Putamen (tissue), 1 donor: ENCODE measurements at places on chromosomes 2 and 18.

DNA sequence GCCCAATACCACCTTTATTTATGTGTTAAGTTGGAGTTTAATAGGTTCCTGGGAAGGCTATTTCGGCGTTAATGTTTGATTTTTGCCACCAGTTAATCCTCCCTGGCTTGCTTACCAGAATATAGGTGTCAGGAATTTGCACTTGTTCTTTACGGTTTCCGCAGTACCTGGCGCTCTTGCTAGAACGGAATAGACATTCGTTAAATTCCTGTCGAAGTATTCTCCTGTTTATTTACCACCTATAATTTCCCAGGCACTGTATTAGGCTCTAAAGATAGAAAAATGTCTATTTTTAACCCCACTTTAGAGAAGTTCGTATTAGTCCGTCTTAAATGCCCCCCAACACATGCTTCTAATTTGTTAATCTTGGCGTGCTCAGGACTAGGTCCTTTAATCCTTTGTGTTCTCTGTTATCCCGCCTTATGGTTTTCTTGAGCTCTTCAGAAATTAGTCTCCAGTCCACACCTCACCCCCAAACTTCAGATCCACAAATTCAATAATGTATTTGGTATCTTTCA lies 575 bp downstream of the CCDC150 start:
- no peak for DNase-seq

DNA sequence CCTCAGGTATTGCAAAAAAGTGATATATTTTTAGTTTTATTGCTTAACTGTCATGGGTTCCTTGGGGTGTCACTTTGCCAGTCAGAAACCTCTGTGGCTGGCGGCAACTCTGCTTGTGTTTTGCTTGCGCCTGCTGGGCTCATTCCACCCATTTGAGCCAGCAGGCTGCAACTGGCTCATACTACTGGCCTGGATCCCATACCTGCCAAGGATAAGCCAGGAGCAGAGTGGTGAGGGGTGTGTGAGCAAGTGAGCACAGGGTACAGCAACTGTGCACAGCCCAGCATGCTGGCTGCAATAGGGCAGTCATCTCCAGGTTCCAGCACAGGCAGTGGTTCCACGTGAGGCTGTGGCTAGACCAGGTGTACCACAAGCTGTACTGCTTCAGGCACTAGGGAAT lies 687.5 kb downstream of the NYAP2 start:
- no peak for DNase-seq

DNA sequence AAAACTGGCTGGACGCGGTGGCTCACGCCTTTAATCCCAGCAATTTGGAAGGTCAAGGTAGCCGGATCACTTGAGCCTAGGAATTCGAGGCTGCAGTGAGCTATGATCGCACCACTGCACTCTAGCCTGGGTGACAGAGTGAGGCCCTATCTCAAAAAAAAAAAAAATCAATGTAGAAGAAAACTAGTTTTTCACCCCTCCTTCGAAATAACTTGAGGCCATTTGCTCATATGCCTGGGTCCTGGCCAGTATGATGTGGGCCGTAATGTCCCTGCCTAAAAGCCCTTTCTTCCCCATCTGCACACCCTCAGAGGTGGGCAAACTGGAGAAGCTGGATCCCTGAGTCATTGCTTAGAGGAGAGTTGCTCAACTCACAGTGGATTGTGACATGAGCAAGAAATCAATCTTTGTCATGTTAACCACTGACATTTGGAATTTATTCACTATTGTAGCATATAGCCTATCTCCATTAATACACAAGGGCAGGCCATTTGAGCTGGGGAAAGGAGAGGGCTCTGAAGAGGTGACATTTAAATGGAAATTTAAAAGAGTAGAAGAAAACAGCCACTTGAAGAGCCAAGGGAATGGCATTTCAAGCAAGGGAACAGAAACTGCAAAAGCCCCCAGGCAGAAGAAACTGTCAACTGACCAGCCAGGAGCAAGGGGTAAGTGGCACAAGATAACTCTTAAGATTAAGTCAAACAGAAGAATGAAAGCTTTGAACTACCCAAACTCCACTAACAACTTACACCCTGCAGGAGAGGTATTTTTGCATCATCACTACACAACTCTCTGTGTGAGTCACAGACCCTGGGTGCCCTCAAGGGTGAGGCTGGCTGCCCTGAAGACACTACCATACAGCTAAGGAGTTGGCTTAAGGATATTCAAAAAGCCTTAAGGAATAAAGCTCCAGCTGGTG lies 7.6 kb upstream of the METTL21A start:
- DNase-seq = no peak

DNA sequence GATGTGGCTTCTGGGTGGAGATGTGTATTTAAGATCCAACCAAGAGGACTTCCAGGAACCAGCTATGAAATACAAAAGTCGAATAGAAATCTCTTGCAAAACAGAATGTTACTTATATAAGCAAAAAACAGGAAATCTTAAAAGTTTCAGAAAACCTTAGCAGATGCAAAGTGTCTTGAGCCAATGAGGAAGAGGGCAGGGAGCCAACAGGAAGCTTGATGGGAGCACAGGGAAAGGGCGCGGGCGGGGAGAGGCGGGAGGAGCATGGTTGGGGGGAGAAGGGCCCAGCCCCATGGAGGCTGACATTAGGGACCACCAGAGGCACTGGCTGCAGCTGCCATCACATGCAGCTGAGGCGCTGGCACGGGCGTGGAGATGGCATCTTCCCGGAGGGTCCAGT lies 203.3 kb downstream of the SNTG2 start:
- no peak for DNase-seq

DNA sequence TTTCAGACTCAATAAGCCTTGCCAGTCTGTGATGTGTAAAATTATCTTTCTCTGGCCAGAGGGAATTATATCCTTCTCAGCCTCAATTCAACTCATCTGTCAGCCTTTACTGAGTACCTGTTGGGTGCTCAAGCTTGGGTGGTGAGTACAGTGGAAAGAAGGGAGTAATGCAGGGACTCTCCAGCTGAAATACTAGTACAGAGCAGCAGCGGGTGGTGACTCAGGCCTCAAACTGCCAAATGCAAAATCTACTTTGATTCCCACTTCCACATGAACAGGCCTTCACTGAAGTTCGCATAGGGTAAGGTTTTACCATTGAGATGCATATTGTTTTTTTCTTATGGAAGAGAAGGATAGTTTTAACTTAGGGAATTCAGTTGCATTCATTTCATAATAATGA lies 326.8 kb downstream of the LRRTM1 start:
- DNase-seq = no peak

DNA sequence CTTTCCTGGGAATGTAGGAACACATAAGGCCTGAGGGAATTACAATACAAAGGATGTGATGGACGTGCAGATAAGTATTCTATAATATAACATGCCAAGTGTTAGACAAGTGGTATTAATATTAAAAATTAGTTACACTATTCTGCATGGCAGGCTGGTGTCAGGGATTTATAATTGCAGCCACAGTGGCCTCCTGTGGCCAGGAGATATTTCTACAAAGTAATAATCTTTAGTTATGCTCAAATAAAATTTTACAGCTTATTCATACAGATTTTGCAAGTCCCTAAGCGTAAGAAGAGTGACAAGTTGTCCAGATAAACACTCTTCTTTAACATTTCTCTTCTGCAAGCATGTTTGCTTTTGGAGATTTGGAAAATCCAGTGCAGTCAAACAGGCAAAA lies 90.4 kb upstream of the CBLN2 start:
- DNase-seq = no peak

GRCh38 chr2:241702155-241703031 lies 554 bp downstream of the ING5 start:
- peak; percentile 86 for DNase-seq

- DNase-seq = no peak
These were observed 58.9 kb downstream of the BMP10 start for GRCh38 chr2:68812251-68812650.

GRCh38 chr18:57910817-57911216 lies 107.7 kb upstream of the ATP8B1 start:
- DNase-seq = no peak

DNA sequence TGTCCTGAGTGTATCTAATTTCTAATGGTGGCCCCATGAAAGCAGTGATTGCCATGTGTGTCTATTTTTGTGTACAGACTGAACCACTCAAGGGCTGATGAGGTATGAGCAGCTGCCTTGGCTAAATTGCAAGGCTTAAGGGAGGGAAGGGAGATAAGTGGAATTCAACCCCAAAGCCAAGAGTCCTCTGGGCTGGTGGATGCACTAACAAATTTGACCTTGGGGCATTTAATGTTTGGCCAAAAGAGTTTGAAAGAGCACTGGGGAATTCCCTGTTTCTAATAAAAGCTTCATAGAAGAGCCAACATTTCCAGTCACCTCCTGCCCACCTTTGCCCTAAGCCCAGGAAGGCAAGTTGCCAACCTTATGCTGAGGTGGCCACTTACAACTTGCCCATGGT lies 172.1 kb downstream of the SETBP1 start:
- DNase-seq = no peak

GRCh38 chr2:203687165-203687564 lies 19.3 kb upstream of the CD28 start:
- no peak for DNase-seq

DNA sequence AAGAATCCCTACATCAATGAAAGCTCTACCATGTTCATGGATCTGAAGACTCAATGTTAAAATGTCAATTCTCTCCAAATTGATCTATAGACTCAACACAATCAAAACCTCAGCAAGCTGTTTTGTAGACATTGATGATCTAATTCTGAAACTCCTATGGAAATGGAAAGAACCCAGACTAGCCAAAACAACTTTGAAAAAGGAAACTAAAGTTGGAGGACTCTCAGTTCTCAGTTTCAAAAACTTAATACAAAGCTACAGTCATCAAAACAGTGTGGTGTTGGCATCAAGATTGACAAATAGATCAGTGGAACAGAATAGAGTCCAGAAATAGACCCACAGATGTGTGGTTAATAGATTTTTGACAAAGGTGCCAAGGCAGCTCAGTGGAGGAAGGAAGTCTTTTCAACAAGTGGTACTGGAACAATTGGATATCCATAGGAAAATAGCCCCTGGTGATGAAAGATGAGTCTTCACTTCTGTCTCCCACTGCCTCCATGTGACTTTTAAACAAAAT lies 30.4 kb downstream of the LBH start:
- no peak for DNase-seq

GRCh38 chr2:223532161-223532560 lies 70.0 kb downstream of the SCG2 start:
- DNase-seq = no peak

- no peak for DNase-seq
These were observed 238.2 kb downstream of the GCA start for GRCh38 chr2:162581959-162582798.

DNA sequence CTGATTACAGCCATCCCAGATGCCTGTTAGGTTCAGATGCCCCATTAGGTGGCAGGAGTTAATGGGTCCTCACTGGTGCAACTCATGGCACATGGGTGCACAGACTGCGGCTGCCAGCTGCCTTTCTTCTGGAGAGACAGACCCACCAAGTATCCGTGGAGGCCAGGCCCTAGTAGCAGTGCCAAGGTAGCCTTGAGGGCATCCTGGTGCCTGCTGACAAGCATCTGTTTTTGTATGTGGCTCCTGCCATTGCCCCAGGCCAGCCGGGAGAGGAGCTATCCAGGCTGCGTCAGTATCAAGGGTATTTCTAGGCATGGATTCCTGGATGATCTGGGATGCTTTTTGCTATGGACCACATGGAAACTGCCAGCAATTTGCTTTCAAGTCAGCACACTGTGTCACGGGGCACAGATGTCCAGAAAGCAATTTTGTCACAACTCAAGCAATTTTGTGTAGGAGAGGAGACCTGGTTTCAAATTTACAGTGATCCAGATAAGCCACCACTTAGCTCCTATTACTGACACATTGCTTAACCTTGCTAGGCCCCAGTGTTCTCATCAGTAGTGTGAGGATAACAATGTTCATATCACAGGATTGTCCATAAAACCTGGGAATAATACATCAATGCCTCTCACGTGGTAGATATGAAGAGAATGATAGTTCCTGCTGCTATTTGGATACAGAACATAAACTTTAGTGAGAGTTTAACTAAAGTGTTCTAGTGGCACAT lies 815.1 kb upstream of the RAB6C start:
- DNase-seq = no peak

DNA sequence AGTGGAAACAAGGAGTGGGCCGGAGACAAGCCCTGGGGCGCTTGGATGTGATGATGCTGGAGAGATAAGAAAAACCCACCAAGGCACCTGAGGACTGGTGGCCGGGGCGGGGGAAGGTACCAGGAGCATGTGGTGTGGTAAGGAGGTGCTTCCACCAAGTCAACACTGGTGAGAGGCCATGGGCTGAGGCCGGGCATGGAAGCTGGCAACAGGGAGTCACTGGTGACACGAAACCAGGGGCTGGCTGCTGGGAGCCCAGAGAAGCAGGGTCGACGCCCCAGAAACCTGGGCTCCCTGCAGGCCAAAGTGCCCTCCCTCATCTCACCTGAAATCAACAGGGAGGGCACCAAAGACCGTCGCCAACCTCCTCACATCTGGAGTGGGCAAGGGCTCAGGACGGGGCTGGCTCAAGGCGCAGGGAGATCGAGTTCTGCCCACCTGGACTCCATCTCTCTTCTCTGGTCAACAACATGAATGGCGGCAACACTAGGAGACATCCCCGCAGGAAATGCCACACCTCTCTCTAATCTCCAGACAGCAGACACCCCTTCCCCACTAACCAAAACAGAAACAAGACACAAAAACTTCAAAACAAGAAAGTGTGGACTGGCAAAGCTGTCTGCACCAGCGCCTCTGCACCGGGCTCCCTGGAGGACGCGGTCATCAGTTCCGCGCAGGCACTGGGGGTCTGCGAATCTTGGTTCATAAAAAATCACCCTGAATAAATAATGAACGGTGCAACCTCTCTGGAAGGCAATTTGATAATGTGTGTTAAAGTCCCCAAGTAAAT lies 185.5 kb downstream of the HDAC4 start:
- no peak for DNase-seq

- DNase-seq = no peak
These were observed 71.8 kb downstream of the TGOLN2 start for GRCh38 chr2:85255813-85256594.

GRCh38 chr2:230441227-230441897 lies 25.4 kb downstream of the SP100 start:
- no peak for DNase-seq

- no peak for DNase-seq
These were observed 75.2 kb upstream of the TSPYL6 start for GRCh38 chr2:54330926-54331835.

DNA sequence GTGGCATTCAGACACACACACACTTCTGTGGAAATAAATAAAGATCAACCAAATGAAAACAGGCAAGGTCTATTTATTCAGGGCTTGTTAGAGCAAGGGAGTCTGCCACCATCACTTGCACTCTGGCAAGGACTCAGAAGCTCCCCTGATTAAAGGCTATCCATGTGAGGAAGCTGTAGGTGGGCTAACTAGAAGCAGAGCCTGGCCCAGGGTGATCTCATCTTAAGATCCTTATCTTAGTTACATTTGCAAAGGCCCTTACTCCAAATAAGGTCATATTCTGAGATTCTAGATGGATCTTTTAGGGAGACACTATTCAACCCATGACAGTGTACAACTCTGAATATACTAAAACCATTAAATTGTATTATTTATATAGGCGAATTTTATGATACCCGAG lies 190.0 kb upstream of the SRD5A2 start:
- no peak for DNase-seq
